ENCODE measurements at places on chromosomes 2 and 18. TPM values are rescaled to one million over a fixed set of nuclear protein-coding genes. Genes with fewer than 3 reads are reported as not detected.

DNA sequence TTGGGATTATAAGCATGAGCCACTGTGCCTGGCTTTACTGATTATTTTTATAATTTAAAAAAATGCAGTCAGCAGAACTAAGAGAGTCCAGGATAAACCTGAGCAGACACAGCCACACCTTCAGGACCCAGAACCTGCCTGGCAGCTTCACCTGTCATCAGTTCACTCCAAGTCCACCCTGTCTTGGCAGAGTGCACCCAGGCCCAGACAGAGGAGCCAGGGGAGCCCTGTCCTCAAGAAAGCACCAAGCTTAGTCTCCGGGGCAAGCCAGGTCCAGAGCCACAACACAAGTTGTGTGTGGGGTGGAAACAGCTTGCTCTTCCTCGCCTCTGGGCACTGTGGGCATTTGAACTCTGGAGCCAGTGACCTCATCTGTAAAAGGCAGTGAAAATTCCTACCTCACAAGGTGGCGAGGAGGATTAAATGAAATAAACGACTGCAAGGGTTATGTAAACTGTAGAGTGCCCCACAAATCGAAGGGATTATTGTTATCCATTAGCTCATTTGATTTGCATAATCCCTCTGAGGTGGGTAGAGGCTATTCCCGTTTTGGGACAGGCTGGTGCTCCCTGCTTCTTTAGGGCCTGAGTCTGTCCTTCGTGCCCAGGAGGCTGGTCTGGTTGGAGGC lies 24.7 kb downstream of the MYCN start:
- no peak for DNase-seq

GRCh38 chr2:121140734-121141133 lies 144.3 kb downstream of the TFCP2L1 start:
- DNase-seq, result no peak

GRCh38 chr2:37742286-37742685 lies 70.8 kb upstream of the CDC42EP3 start:
- DNase-seq, result peak; percentile 47

- no peak for DNase-seq
Observed at GRCh38 chr2:36255863-36256262, 99.7 kb upstream of the CRIM1 start.

DNA sequence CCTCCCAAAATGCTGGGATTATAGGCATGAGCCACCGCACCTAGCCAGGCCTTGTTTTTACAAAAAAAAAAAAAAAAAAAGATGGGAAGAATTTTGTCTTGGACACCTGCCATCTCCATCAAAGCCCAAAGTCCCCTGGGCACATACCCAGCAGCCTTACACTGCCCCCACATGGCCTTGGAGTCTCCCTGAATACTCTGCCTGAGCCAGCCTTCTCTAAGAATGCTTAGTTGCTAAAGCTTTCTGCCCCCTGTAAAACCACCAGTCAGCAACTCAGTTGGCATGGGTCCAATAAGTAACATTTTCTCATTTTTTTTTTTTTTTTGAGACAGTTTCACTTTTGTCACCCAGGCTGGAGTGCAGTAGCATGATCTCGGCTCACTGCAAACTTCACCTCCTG lies 40.6 kb downstream of the SPC25 start:
- no peak for DNase-seq

GRCh38 chr2:240237609-240238174 lies 97.2 kb upstream of the OTOS start:
- peak; percentile 72 for DNase-seq

DNA sequence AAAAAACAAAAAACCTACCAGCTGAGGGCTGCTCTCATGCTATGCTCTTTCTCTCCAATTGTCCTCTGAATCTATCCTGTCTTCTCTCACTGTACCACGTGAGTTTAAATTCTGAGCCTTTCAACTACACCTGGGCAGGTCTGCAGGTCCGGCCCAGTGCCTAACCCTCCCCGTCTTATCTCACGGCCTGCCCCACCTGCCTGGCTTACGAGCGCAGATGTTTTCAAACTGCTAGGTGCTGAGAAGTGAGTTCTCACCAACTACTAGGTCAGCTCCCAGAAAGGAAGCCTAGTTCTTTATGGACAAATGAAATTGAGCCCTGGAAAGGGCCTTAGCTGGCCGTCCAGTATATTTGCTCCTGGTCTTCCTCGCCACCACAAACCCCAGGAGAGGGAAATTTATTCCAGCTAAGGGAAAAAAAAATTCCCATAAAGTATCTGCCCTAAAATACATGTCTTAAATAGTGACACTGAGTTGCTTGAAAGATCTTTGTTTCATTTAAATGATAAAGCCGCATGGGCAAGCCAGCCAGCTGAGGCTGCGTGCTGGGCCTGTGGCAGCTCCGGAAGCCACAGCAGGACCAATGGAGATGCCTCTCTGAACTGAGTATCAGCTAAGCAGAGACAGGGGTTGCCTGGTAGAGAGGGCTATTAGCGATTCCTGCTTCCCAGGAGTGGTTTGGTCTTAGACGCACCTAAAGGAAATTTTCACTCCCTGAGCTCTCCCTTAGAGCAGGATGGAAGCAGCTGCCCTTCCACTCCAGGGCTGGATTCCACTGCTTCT lies 92.5 kb upstream of the NCK2 start:
- DNase-seq, result no peak

DNA sequence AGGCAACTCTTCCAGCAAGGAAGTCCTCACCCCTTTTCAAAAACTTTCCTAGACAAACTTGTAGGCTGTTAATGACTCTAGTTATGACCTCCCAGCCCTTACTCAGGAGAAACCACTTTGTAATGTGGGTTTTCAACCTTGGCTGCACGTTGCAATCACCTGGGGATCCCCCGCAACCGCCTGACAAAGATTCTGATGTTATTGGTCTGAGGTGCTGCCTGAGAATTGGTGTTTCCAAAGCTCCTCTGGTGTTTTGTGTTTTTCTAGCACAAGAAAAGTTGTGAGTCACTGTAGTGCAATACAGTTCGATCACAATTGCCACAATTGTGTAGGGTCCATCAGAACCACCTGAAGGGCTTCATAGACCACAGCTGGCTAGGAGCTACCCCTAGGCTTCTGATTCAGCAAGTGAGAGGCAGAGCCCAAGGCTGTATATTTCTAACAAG lies 121.6 kb downstream of the SP100 start:
- DNase-seq, result no peak

- no peak for DNase-seq
Observed at GRCh38 chr2:234457421-234457820, 39.5 kb downstream of the ARL4C start.

DNA sequence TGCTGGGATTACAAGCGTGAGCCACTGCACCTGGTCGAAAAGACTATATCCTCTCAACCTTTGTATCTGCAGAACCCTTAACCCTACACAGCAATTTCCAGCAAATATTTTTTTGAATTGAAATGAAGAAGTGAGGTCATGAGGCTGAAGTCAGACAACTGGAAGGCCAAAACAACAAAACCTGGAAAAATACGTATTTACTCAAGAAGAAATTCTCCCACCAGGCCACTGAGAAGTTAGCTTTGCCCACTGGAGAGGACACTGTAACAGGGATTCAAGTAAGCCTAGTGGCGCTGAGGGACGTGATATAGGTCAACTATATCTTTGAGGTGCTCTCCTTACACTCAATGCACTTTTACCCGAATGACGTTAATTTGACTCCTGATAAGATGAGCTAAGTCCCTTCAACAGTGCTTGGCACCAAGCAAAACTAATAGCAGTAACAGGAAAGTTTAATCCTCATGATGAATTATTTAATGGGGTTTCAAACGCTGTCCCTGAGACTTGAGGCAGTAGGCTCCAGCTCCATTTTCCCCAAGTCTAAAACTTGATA lies 1.9 kb downstream of the HDLBP start:
- no peak for DNase-seq

- DNase-seq, result peak; percentile 72
Observed at GRCh38 chr2:38740851-38741731, 10.1 kb downstream of the SRSF7 start.

- DNase-seq, result no peak
Observed at GRCh38 chr18:39571511-39571910, 2005.9 kb upstream of the CELF4 start.

The SIX3 gene
- total RNA-seq, result not detected

The CD28 gene
- total RNA-seq, result 11.0 TPM

The DSG4 gene
- total RNA-seq, result not detected

The GALNT14 gene
- 1.7 TPM for total RNA-seq

The TCF23 gene
- total RNA-seq, result 1.1 TPM

The SFT2D3 gene
- total RNA-seq, result 4.9 TPM

The MYO7B gene
- total RNA-seq, result 0.32 TPM
